Right ventricle myocardium superior (tissue), 1 donor: ENCODE measurements at places on chromosomes 6 and 20.

GRCh38 chr20:20571068-20571780, 141.2 kb downstream of the RALGAPA2 start:
- no peak for DNase-seq

DNA sequence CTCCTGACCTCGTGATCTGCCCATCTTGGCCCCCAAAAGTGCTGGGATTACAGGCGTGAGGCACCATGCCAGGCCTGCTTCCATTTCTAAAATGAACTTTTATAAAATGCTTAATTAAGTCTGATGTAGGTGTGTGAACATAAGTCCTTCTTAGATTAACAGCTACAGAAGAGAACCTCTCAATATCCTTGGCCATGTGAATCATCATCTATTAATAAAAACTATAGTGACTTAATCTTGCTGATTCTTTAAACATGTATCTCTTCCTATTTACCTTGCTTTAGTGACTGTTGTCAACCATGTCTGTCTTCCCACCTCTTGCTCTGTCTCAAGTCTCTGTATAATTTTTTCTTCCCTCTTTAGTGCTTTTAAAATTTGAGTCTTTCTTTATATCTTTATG, 127.1 kb downstream of the JARID2 start:
- DNase-seq: no peak

GRCh38 chr6:130893277-130893676, 66.1 kb downstream of the SMLR1 start:
- no peak for DNase-seq

DNA sequence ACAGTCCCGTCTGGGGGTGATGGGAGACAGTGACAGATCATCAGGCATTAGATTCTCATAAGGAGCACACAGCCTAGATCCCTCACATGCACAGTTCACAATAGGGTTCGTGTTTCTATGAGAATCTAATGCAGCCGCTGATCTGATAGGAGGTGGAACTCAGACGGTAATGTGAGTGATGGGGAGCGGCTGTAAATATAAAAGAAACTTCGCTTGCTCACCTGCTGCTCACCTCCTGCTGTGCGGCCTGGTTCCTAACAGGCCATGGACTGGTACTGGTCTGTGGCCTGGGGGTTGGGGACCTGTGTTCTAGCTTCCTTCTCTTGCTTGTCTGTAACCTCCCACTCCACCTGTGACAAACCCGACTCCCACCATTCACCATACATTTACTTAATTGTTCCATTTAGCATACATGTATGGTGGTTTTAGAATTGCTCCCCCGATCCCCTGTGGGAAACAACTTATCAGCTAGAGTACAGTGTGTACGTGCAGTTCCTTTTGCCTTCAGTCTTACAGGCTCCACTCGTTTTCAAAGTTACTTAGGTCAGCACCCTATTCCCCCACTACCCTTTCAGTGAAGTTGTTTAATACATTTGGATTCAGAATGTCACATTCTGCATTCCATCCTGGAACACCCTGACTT, 4.0 kb downstream of the MANBAL start:
- DNase-seq: no peak

- no peak for DNase-seq
These were observed 71.8 kb upstream of the CENPW start for GRCh38 chr6:126268092-126268491.

DNA sequence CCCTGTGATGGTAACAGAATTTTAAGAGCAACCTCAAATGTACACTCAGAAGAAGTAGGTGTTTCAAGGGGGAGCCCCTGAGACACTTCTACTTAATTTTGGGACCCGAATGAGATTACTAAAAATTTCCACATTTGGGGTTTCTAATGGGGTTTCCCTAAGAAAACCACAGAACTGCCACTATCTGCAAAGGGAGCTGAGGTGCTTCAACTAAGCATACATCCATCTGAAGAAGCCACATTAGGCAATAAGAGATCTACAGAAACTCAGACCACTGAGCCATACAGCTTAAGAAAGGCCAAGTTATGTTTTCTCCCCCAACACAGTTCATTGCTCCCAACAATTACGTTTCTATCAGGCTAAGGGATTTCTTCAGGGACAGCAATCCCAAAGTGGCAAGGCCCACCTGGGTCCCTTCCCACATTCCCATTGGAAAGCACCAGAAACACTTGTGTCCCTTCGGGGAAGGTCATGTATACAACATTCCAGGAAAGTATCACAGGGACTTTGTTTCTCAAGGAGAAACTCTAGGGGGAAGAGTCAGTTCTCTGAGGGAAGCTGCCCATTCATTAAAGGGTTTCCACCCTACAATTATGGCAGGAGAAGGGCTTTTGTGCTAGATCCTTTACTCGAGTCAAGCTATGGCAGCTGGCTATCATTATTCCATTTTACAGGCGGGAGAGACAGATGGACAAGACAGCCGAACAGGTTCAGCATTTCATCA, 5.0 kb downstream of the BCL2L1 start:
- no peak for DNase-seq

GRCh38 chr6:106039897-106040592, 46.1 kb upstream of the PRDM1 start:
- DNase-seq: no peak

- no peak for DNase-seq
These were observed 1.1 kb upstream of the SAMD5 start for GRCh38 chr6:147507162-147508041.

DNA sequence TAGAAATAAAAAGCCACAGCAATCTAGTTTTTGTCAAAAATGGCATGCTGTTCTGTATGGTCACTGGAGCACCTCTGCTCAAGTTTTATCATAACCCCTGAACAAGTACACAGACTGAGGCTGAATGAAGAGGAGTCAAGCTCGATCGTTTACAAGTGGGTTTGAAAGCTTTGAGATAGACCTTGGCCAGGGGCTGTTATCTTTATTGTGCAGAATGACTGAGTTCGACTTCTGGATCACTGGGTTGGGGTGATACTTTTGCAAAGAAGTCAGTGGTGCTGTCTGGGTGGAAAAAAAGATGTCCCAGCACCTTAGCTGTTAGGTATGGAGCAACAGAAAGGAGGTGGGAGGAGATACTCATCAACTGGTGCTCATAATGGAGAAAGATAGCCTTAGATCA, 446.0 kb downstream of the HACE1 start:
- no peak for DNase-seq

- no peak for DNase-seq
These were observed 360.4 kb downstream of the ESR1 start for GRCh38 chr6:152167641-152168603.

DNA sequence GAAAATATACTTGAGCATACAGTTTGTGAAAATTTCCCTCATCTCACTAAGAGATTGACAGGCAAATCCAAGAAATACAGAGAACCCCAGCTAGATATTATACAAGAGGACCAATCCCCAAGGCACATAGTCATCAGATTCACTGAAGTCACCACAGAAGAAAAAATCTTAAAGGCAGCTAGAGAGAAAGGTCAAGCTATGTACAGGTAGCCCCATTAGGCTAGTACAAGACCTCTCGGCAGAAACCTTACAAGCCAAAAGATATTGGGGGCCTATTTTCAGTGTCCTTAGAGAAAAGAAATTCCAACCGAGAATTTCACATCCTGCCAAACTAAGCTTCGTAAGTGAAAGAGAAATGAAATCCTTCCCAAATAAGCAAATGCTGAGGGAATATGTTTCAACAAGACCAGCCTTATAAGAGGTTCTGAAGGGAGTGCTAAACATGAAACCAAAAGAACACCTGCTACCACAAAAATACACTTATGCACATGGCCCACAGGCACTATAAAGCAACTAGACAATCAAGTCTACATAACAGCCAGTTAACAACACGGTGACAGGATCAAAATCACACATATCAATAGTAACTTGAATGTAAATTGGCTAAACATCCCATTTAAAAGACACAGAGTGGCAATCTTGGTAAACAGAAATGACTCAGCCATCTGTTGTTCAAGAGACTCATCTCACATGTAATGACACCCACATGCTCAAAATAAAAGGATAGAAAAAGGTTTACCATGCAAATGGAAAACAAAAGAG, 96.3 kb downstream of the FHL5 start:
- DNase-seq: no peak

- DNase-seq: no peak
These were observed at the start of gene HLA-DRA for GRCh38 chr6:32439602-32440214. HLA-DRA (plus strand) TSS chr6:32439887; CDS start chr6:32439951, 64 bp downstream.
